Activated T-helper 1 cell treated with Interleukin-2 at 50 U/mL for 16 hours (primary cell): ENCODE measurements at places on chromosomes 11 and 22.
A peak's percentile ranks its signal among the peaks of the same experiment; 100 is the strongest.

DNA sequence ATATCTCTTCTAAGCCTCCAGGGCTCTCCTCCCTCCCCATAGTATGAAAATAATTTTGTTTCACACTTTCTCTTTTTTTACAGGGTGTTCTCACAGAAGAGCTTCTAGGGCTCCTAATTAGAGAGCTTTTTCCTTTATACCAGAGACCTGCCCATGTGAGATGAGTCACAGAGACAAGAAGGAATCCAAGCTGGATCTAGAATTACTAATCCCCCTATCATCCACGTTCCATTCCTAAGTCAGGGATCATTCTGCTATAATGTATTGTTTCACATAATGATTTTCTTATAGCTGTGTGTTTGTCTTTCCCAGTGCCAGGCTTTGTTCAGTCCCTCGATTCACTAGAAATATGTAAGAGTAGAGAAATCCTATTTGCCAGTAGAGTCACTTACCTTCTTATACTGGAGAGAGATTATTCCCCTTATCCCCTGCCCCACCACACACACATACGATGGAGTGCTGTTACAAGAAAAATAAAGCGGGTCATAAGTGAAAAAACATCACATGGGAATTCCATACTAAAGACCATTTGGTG lies 778.3 kb upstream of the LRRC4C start:
- DNase-seq = no peak

DNA sequence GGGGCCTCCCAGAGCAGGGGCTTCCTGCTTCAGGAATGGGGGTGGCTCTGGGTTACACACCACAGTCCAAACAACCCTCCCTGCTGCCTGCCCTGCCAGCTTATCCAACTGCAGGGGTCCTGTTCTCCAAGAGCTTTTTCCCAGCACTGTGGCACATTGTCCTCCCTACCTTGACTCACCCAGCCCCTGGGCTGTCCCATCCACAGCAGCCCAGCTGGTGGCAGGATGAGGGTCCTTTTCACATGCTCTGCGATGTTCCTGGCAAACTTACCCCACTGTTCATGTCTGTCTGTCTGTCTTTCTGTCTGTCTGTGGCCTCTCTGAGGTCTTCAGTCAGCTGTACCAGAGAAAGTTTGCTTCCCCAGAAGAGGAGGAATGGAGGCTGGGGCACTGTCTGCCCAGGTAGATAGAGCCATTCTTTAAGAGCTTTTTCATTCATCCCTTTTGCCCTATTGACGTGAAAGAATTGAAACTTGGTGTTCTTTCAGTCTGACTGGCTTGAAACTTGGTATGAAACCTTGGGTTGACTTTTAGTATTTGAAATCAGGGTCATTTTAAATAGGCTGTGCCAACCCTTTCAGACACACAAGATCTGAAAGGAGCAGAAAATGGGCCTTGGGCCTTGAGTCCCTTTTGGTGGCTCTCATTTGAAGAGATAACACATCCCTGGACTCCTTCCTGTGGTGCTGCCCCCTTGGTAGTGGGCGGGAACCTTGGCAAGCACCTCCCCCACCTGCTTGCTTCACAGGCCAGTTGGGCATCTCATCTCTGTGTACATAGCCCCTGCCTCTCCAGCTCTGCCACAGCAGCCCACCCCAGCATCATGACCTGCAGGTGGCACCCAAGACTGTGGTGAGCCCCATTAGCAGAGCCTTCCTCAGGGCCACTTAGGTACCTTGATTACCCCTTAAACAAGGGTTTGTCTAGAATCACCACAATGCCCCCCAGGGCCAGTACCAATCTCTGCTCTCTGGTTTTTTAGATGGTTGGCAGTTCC lies 74.6 kb upstream of the SUSD2 start:
- DNase-seq = peak; percentile 7

GRCh38 chr11:31236143-31236542 lies 133.4 kb downstream of the DCDC1 start:
- DNase-seq = no peak

DNA sequence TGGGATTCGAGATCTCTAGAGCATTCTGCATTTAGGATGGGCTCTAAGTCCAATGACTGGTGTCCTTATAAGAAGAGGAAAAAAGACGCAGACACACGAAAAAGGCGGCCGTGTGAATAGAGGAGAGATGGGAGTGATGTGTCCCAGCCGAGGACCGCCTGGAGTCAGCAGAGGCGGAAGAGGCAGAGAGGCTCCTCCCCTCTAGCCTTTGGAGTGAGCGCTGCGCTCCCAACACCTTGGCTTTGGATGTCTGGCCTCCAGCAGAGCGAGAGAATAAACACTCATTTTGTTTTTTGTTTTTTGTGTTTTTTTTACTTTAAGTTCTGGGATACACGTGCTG lies 83.0 kb upstream of the RTL6 start:
- no peak for DNase-seq

- DNase-seq = no peak
These were observed 14.7 kb downstream of the APOL3 start for GRCh38 chr22:36145881-36146280.

DNA sequence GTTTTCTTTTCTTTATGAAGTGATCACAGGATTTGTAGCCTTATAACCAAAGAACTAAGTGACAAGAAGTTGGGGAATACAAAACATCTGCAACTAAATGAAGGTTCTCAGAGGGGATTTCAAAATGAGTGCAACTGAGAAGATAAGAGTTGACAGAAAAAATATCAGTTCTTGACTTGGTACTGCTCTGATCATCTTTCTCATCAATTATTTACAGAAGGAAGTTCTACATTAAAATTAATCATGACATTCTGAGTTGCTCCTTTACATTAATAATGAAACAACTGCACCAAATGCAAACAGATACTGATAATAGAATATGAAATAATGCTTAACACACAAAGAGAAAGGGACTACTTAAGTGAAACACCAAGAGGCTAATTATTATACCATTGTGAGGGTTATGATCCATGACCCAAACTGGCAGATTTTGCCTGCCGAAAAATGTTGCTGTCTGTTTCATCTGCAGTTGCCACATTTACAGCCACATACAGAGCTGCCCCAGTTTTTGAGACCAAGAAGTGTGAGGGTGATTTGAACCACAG lies 561.9 kb upstream of the ANO5 start:
- DNase-seq = no peak

DNA sequence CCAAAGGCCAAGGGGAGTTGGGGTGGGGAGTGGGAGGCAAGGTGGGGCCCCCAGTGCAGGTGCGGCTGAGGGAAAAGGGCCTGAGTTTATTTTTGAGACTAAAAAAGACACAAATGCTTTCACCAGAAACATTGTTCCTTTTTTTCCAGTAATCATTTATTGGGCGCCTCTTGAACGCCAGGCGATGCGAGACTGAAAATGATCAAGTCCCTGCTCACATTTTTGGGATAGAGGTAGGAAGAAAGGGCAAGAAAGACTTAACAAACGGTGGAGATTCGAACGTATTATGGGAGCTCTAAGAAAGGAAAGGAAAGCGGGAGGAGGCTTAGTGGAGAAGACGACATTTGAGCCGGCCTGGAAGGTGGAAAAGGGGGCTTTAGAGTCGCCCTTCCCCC lies 796 bp upstream of the SF3B2 start:
- no peak for DNase-seq

DNA sequence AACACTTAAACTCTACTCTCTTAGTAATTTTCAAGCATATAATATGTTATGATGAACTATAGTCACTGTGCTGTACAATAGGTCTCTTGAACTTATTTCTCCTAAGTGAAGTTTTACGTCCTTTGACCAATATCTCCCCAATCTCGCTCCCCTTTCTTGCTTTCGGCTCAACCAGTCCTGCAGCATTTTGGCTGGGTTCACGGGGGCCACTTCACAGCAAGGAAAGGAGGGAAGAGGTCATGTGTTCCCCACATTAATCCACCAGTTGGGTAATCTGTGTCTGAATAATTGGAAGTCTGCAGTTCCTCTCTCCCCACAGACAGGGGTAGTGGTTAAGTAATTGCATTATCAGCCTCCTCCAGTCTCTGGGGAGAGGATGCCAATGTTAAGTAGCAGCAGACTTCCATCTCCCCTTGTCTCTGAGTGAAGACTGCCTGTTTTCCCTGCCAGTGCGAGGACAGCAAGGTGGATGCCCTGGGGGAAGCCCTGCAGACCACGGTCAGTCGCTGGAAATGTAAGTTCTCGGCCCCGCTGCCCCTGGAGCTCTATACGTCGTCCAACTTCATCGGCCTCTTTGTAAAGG lies 59.2 kb upstream of the CRTAM start:
- DNase-seq = no peak

DNA sequence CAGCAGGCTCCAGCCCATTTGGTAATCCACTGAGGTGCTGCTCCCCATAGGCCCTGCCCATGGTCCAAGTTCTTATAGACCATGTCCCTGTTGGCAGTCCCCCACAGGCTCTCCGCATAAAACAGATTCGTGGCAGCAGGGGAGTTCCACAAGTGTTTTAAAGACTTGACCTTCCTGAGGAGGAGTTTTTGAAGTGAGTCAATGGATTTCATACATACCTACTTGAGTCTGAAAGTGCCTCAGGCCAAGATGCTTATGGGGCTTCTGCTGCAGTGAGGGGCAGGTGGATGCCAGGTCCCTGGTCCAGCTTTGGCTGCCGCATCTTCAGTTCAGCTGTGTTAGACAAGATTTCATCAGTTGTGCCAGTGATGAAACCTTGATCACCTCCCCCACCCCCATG lies 43.3 kb downstream of the CABIN1 start:
- DNase-seq = no peak

- no peak for DNase-seq
These were observed 15.4 kb downstream of the CAPN5 start for GRCh38 chr11:77081976-77082836.

DNA sequence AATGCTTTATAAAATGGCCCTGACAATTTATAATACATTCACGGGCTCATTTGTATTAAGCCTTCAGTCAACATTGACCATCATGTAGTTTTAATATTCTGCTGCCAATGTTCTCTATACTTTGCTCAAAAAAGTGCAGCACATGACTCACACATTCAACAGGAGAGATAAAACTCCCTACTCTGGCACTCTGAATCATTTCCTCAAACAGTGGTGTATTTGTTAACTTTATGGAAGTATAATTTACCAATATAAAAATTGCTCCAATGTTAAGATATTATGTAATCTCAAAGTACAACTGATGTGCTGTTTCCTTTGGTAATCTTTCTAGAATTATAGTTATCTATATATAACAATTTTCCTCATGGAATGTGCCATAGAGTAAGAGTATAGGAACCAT lies 39.9 kb downstream of the MAML2 start:
- DNase-seq = no peak

DNA sequence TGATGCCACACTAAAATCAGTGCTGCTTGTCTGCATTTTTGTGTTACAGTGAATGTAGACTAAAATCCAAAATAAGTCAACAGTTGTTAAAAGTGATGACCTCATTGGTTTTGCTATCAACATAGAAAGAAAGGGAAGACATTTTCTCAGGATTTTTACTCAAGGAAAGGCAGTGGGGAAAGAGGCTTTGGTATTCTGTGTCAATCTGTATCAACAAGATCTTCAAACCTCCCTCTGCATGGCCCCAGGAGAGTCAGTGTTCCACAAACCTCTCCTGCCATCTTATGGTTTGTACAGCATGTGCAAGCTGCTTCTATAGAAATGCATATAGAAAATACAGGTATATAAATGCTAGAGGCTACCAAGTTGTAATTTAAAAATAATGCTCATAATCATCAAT lies 13.8 kb upstream of the OR51M1 start:
- no peak for DNase-seq

GRCh38 chr22:45629469-45630089 lies 42.1 kb upstream of the ATXN10 start:
- no peak for DNase-seq

GRCh38 chr11:120197251-120197891 lies 13.5 kb upstream of the OAF start:
- DNase-seq = no peak

- DNase-seq = no peak
These were observed 99.4 kb upstream of the AKIP1 start for GRCh38 chr11:8811571-8811970.

GRCh38 chr11:30392221-30392784 lies 69.4 kb downstream of the ARL14EP start:
- no peak for DNase-seq

- no peak for DNase-seq
These were observed 192.1 kb downstream of the LUZP2 start for GRCh38 chr11:24688981-24689380.

GRCh38 chr11:46564459-46564858 lies 29.4 kb downstream of the AMBRA1 start:
- DNase-seq = no peak

GRCh38 chr11:88799771-88800500 lies 265.8 kb downstream of the GRM5 start:
- no peak for DNase-seq

DNA sequence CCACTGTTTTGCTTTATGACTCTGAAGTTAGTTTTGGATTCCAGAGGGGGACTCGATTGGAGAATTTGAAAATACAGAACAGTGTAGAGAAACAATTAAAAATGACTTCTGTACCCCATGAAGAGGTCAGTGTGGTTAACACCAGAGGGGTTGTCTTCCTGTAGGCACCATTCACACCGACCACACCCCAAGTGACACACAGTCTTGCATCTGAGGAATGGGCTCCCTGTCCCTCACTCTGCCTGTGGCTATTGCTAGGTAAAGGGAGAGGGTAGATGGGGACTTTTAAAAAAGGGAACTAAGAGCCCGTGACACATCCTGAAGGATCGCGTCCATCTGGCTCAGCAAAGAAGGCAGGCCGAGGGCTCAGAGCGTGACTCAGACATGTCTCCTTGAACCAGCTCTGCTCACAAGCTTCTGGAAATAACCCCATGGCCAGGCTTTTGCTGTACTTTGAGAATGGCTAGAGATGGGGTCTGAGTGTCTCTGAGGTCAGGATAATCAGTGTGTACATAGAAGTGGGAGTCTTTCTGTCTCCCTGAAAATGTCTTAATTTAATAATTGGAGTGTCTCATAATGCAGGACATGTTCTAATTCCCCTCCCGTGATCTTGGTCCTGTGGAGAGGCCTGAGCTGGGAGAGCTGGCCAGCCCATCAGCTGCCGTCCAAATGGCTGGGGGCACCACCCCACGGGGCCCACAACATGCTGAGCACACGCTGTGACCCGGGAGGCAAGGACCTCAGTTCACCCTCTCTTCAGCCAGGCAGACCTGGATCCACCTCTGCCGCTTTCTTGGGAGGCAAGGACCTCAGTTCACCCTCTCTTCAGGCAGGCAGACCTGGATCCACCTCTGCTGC lies 39.3 kb downstream of the SGSM1 start:
- DNase-seq = no peak

DNA sequence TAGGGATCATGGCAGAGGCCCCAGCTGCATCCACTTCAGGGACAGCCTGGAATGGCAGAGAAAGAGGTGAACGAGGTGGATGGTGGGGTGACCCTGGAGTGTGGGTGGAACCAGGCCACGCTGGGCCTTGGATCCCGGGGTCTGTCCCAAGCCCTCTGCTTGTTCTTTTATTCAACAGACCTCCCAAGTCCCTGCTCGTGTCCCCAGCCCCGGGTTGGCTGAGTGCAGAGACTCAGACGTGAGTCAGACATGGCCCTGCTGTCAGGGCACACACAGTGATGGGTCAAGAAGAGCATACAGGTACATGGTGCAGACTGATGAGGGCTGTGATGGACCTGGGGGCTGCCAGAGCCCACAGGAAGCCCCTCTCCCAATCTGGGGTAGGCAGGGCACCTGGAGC lies 6.6 kb downstream of the ARHGAP8 start:
- DNase-seq = no peak

GRCh38 chr11:62709247-62710000 lies 1.9 kb downstream of the GNG3 start:
- DNase-seq = peak; percentile 94

- DNase-seq = no peak
These were observed 3.3 kb upstream of the SHISA8 start for GRCh38 chr22:41917903-41918791.

GRCh38 chr11:133137270-133137669 lies 395.0 kb downstream of the OPCML start:
- no peak for DNase-seq
